ENCODE measurements at places on chromosomes 11 and 22.

DNA sequence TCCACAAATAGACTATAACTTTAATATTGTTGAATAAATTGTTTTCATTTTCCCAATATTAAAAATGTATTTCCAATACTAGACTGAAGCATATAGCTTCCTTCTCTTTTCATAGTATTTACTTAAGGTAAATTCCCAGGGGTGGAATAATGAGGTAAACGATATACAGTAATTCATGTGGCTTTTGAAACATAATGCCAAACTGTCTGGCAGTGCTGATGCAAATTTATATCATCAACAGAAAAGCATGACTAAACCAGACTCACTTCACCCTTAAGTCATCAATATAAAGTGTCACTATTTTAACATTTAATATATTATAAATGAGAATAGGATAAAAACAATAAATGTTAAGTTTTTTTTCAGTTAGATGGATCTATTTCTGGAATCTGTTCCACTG, 13.6 kb downstream of the C2CD3 start:
- DNase-seq, result no peak

DNA sequence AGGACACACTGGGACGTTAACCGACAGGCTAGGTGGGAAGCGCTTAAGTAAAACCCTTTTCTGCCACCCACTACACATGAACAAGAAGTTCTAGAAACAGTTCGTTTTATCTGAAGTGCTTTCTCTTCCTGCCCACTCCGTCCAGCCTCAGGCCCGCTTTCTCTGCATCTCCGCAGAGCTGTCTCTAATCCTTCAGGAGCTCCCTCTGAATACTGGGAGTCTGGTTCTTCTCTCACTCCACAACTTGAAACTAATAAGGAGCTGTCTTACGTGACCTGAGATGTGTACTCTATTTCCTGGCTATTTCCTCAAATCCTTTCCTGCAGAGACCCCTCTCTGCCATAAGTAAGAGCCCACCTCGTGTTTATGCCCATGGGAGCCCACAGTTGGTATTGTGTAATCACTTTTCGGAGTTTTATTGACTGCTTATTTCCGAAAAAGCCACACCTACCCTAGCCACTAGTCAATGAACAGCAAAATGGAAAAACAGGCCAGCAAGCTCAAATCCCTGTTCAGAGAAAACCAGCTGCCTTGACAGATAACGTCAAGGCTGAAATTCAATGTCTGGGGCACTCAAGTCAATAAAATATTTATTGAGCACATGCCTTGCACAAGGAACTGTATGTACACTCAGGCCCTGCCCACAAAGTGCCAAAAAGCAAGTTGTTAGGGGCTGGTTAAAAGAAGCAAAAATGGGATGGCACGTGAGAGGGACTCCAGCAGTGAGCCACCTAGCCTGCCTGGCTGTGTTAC, 4.9 kb downstream of the PC start:
- DNase-seq, result no peak

DNA sequence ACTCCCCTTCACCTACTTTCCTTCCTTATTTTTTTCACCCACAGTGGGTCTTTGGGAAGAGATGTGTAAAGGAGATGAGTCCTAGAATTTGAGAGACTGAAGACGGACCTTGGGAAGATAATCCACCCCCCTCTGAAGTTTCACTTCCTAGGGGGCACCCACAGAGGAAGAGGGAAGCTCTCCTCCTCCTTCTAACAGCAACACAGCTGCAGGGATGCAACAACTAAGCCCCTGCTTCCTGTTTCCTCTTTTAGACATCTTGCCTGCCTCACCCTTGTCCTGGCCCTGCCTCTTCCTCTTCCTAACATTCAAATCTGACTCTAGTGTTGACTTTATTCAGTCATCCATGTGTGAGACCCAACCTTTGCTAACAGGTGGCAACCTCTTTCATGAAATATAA, 424.6 kb downstream of the BUD13 start:
- DNase-seq, result peak; percentile 61

DNA sequence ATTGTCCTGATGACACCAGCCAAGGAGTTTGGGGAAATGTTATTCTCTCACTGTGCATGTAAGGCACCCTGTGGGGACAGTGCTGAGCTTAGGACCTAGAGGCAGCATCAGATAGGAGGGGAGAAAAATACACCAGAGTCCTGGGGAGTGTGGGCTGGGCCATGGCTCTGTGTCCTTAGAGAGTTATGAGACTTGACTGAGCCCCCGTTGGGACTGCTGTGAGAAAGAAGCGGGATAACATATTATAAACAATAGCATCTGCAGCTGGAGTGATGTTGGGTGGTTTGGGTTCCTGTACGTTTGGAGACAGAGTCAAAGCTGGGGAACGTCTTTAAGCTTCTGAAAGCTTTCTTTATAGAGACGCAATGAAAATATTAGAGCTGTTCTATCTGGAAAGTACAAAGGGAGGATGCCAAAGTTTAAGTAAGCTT, 90.9 kb upstream of the CRTAM start:
- no peak for DNase-seq

GRCh38 chr22:34414467-34415440, 494.5 kb upstream of the LARGE1 start:
- DNase-seq, result peak; percentile 22

All from globus pallidus (tissue), 1 donor.